Testis (tissue), 5 donors: ENCODE measurements at places on chromosomes 6 and 20. TPM values are rescaled to one million over a fixed set of nuclear protein-coding genes. Genes with fewer than 3 reads are reported as not detected.

GRCh38 chr20:48791666-48792071 is 36.1 kb downstream of the PREX1 start:
- no peak for DNase-seq

DNA sequence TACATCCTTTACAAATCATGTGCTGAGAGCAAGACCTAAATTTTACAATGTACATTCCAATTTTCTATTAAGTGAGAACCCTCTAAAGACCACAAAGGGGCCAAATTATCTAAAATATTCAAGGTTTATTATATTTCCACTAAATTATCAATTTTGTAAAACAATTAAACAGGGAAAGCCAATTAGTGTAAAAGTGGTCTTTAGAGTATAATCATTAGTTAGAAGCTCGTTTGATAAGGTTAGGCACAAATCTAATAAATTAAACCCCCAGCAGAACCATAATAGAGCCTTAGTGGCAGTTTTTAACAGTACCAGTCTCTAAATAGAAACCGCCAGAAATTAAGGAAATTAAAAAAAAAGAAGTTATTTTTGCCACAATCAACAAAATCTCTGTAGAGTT is 249.1 kb upstream of the MANEA start:
- DNase-seq = no peak

The PKIB gene
- total RNA-seq = 1.4 TPM

DNA sequence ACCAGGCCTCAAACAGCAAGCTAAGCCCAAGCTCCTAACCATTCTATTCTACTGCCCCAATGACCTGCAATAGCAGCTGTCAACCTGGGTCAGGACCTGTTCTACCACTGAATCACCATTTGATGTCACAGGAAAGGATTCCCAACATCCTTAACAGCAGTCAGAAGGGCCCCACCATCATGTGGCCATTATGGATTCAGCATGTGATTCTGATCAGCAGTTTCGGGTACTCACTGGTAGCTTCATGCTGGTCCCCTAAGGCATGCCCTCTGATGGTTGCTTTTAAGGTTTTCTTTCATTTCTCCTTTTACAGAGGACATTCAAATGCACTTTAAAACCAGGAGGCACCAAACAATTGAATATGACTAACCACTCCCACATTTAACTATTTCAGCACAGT is 37.3 kb upstream of the MAP7 start:
- no peak for DNase-seq

DNA sequence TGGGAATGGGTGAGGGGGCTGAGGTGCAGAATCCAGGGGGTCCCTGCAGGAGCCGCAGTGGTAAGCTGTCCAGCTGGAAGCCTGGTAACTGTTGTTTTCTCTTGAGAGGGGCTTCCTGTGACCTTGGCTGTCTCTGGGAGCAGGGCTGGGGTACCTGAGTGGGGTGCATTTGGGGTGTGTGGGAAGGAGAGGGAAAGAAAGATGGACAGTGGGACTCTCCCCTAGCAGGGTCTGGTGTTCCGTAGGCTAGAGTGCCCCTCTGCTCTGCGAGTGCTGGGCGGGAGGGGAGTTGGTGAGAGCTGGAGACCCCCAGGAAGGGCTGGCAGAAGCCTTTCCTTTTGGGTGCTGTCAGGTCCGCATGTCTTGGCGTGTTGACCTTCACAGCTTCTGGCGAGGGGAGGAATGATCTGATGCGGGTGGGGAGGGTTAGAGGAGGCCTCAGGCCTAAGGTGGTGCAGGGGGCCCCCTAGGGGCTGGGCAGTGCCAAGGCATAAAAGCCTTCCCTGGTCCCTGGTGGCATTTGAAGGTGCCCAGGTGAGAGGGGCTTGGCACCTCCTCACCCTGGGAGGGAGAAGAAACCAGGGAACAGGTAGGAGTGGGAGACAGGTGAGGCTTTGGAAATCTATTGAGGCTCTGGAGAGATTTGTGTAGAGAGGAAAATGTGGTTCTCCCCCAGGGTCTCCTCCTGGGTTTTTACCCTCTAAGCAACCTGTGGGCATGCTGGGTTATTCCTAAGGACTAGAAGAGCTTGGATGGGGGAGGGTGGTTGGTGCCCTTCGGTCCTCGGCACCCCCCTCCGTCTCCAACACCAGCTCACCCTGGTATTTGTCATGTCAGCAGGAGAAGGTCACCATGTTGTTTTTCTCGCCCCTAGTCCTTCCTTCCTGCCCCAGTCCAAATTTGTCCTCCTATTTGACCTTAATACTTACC is 3.3 kb downstream of the VEGFA start:
- DNase-seq = peak; percentile 40

GRCh38 chr20:46088409-46089166 is 1.2 kb downstream of the NCOA5 start:
- no peak for DNase-seq

DNA sequence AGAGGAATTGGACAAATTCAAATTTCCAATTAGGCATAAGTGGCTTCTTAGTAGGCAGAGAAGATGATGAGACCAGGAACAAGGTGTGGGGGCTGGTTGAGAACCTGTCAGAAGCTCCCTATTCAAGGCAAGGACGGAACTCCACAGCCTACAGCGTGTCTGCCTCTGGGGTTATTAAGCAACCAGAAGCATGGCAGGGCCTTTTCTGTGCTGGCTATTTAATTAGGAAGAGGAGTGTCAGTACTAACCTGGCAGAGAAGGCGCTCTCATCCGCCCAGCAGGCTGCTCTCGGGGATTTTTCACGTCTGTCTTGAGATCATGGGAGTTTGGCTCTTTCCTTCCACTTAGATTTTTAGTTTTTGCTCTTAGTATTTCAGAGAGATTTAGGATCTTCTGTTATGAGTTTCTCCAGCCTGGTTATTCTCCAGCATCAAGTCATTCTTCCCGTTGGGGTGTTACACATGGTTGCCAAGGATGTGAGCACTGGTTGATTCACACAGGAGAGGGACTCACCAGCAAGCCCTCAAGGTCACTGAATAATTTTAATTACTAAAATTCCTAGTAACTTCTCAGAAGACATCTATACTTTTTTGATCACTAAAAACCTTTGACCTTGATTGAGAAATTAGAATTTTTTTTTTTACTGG is 23.9 kb downstream of the ADTRP start:
- DNase-seq = no peak

DNA sequence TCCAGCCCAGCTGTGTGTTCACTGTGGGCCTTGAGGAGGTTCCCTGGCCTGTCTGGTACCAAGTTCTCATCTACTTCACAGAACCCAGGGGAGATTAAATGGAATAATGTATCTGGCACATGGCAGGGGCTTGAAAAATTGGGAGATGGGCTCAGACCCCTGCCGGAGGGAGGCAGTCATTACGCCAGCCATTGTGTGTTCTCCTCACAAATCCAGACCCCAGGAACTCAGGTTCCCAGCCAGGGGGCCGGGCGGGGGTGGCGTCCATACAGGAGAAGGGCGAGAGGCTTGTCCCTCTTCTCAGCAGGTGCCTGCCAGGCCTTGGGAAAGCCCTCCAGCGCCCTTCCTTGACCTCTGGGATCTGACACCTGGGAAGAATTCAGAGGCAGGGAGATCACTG is 8.1 kb downstream of the NOL4L start:
- no peak for DNase-seq

The RIMS1 gene
- 40.6 TPM for total RNA-seq

The SNAP25 gene
- total RNA-seq = 13.7 TPM

The CCDC170 gene
- 3.3 TPM for total RNA-seq

GRCh38 chr6:95794749-95795148 is 217.4 kb downstream of the MANEA start:
- DNase-seq = no peak
